HTR-8/SVneo (cell line): ENCODE measurements at places on chromosomes 7 and 10.

DNA sequence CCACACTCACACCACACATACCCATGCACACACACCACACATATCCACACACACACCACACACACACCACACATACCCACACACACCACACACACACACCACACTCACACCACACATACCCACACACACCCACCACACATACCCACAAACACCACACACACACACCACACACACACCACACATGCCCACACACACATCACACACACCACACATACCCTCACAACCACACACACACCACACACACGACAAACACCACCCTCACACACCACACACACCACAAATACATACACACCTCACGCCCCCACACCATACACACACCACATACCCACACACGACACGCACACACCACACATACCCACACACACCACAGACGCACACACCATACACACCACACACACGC lies 119.7 kb downstream of the PON1 start:
- no peak for DNase-seq

DNA sequence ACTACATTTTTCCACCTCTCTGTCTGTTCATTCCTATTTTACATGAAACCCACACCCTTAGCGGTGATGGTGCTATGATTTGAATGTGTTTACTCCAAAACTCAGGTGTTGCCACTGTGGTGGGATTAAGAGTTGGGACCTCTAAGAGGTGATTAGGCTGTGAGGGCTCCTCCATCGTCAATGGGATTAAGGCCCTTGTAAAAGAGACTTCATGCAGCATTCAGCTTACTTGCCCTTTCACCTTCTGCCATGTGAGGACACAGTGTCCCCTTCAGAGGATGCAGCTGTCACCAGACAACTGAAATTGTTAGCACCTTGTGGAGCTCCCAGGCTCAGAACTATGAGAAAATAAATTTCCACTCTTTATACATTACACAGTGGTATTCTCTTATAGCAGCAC lies 182.2 kb downstream of the NOC3L start:
- DNase-seq = no peak

- no peak for DNase-seq
Measured at GRCh38 chr7:140778975-140779374, 82.5 kb downstream of the NDUFB2 start.

DNA sequence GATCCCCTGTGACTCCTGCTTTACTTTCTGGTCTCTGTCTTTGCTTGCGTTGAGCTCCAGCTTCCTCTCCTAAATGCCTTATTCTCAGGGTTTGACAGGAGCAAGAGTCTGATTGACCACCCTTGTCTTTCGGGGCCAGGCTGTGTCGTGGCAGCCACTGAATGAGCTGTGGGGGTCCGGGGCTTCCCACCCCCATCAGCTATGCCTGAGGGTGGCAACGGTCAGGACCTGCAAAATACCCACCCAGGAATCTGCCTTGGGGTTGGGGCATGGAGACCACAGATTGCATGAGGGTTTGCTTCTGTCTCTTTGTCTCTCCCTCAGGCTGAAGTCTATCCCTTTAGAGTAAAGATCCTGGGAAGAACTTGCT lies 20.6 kb downstream of the SMKR1 start:
- DNase-seq = no peak

DNA sequence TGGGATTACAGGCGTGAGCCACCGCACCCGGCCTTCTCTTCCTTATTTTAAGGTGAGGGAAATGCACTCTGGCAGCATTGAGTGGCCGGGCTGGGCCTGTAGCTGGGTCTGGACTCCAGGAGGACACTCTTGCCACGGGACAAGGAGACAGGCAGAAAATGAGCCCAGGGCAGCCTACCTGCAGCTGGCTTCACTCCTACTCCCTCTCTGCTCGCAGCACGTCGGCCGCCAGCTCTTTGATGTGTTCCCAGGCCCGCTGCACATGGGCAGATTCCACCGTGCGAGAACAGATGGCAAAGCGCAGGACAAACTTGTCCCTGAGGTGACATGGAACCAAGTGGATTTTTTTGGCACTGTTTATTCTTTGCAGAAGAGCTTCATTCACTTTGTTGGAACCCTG lies 12.9 kb upstream of the FIGNL1 start:
- DNase-seq = no peak

DNA sequence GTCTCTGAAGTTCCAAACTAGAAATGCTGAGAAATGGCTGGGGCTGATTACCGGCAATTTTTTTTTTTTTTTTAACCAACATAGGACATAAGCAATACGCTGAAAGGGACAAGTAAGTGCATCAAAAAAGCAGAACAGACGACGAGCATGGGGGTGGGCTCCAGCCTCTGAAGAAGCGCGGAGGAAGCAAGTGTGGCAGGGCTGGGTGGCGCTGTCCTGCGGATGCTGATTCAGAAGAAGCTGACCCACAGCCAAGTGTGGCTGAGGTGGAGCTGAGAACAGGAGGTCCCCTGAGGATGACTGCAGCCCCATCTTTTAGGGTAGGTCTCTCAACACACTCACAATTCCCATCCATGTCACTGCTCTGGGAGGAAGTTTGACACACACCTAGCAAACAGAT lies 65.6 kb downstream of the CTBP2 start:
- no peak for DNase-seq

- DNase-seq = no peak
Measured at GRCh38 chr10:122047560-122047959, 58.6 kb downstream of the TACC2 start.

- DNase-seq = no peak
Measured at GRCh38 chr10:74875966-74876365, 49.6 kb downstream of the KAT6B start.

GRCh38 chr10:110422548-110422947 lies 75.2 kb upstream of the DUSP5 start:
- DNase-seq = no peak

GRCh38 chr7:18505870-18506460 lies 10.4 kb downstream of the HDAC9 start:
- DNase-seq = no peak
